ENCODE measurements at places on chromosomes 3 and 15. TPM values are rescaled to one million over a fixed set of nuclear protein-coding genes. Genes with fewer than 3 reads are reported as not detected.

Gene DLL4
- total RNA-seq: not detected

Gene TTC21A
- total RNA-seq: 1.2 TPM

Gene STAC
- total RNA-seq: not detected

Gene FGD5
- not detected for total RNA-seq

Gene DNAJA4
- total RNA-seq: 38.8 TPM

Gene CPEB1
- total RNA-seq: 0.63 TPM

Gene ISLR2
- total RNA-seq: not detected

Gene SERINC4
- 0.11 TPM for total RNA-seq

Gene RETNLB
- not detected for total RNA-seq

Gene ZNF80
- 1.6 TPM for total RNA-seq

Gene ALDH1A3
- not detected for total RNA-seq

Gene SCN11A
- 0.08 TPM for total RNA-seq

Gene CERS3
- total RNA-seq: not detected

Gene PLS1
- total RNA-seq: 5.7 TPM

Gene PLSCR2
- not detected for total RNA-seq
